ENCODE measurements at places on chromosomes 4 and X. TPM values are rescaled to one million over a fixed set of nuclear protein-coding genes. Genes with fewer than 3 reads are reported as not detected.

GRCh38 chr4:6278801-6279197 is 9.1 kb downstream of the WFS1 start:
- no peak for DNase-seq

DNA sequence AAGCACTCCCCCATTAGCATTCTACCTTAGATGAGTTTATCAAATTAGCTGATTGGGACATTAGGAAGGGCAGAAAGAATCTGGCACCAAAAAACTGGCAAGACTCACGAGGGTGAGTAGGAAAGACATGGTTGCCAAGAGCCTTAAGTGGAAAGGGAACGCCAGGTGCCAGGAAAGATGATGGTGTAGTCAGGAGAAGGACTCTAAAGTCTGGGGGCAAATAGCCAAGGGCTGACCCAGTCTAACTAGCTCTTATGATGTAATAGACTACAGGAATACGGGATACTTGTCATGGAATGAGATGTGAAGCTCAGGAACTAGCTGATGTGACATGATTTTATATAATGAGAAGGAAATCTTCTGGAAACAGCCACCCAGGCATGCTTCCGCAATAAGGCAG is 94.8 kb downstream of the MBNL3 start:
- no peak for DNase-seq

SYTL4 gene
- 2.3 TPM for total RNA-seq

NEIL3 gene
- total RNA-seq = 3.7 TPM

C4orf50 gene
- total RNA-seq = 17.0 TPM
